ENCODE measurements at places on chromosomes 4 and X. TPM values are rescaled to one million over a fixed set of nuclear protein-coding genes. Genes with fewer than 3 reads are reported as not detected.

RAB33A gene
- total RNA-seq = not detected

VCX3A gene
- total RNA-seq = 112 TPM

PABPC1L2B gene
- not detected for total RNA-seq

TMSB15A gene
- total RNA-seq = 0.68 TPM

FANCB gene
- total RNA-seq = 10.8 TPM

Measured in A375 (cell line).